ENCODE measurements at places on chromosomes 6 and 20.
A peak's percentile ranks its signal among the peaks of the same experiment; 100 is the strongest.

DNA sequence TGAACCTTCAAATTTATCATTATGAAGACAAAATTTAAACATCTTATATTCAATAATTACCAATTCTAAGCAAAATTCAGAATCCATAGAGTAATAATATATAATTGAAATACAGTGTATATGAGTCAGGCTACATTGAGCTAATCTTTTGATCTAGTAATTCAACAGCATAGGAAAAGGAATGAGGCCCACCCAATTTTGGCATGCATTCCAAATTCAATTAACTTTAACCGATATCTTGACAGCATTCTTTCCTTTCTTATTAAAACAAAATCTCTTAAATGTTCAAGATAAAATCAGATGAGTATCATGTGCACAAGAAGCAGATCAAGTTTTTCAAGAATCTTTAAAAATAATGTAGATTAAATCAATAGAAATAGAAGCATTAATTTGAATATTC is 132.9 kb upstream of the QKI start:
- no peak for DNase-seq

DNA sequence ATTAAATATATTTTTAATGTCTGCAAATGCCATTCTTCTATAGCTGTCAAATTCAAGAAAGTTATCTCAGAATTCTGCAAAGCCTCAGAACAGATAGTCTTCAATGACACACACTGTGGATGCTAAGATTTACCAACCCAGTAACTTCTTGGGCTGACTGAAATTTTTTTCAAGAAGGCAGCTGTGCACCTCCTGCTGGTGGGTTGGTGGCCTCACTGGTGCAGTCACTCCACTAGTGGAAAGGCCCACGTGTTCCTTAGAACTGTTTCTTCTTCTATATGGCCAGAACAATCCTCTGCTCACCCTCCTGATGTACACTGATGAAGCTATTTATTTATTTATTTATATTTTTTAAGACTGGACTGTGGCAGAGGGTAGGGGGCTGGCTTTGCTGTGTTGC is 28.1 kb upstream of the MTCL3 start:
- DNase-seq, result peak; percentile 2

DNA sequence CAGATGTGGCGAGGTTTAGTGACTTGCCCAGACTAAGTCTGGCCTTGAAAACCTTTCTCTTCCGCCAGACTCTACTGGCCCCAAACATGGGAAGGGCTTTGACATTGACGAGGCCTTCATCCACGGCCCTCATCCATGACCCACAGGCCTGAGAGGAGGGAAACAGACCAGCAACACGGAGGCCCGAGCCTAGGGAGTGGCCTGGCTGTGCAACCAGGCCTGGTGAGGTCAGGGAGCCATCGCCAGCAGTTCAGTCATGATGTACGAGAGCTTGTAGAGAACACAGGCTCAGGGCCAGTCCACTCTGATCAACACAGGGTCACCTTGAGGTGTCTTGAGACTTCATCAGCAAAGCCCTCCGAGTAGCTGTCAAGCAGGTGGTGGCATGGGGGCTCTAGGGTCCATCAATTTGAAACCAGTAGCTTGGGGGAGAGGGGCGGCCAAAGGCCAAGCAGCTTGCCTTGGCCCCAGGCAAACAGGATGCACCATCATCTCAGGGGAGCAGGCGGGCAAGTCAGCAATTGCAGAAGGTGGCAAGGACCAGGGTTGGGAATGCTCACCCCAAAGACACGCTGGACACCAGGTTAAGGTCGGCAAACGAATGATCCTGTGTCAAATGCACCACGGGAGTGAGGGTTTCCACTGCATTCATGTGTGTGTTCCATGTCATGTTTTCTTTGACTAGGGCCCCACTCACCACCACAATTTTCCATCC is 36.1 kb downstream of the GFOD1 start:
- no peak for DNase-seq

GRCh38 chr20:32594204-32594603 is 9.1 kb upstream of the NOL4L start:
- DNase-seq, result no peak

DNA sequence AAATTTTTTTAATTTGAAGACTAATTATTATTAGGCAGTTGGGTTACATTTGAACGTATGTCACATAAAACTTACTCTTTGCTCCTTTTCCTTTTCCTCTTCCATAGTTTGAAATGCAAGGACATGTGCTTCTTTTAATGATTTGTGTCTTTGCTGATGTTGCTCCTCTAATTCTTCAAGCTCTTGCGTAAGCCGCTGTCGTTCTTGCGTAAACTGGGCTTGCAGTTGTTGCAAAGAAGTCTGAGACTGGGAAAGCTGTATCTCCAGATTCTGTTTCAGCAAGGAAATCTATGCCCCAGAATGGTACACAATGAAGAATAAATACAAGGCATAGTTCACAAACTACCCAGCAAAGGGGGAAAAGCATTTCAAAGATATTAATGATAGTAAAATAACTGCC is 45.1 kb upstream of the MCM9 start:
- DNase-seq, result no peak

- no peak for DNase-seq
Observed at GRCh38 chr20:45342855-45343531, 5.2 kb downstream of the SDC4 start.

- no peak for DNase-seq
Observed at GRCh38 chr6:105675715-105676397, 273.0 kb upstream of the PREP start.

DNA sequence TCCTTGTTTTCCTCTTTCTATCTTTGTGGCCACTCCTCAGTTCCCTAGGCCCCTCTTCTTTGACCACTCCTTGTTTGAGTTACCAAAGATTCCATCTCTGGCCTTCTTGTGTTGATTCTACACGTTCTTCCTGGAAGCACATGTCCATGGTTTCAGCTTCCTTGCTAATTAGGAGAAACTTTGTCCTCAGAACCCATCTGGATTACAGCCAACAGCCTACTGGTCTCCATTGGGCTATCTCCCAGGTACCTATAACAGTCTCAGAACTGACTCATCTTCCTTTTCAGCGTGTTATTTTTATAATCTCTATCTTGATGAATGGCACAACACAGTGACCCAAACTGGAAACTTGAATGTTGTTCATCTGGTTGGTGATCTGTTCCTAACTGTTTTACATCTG is 17.5 kb downstream of the PTPRA start:
- no peak for DNase-seq

DNA sequence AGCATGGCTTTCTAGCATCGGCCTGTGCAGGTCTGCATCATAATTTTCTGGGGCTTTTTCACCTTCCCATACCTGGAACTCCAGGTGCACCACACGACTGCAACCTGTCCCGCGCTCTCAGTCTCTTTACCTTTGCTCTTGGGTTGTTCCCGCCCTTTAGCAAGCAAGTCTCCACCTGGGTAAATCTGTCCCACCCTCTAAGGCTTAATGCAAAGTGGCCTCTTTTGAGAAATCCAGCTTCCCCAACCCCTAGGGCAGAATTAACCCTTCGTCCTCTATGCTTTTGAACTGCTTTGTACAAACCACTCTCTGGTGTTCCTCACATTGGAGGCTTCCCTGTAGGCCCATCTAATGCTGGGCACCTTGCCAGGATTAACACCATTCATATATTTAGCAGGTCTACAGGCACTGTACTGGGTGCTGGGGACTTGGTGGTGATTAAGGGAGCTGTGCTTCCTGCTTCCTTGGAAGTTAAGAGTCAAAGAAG is 2.8 kb downstream of the ITPR3 start:
- no peak for DNase-seq

Measured in activated CD4-positive, alpha-beta T cell treated with anti-CD3 and anti-CD28 coated beads, Interleukin-2, amount 50 U/mL, for 1 hour (primary cell).